ENCODE measurements at places on chromosomes 3 and 15. TPM values are rescaled to one million over a fixed set of nuclear protein-coding genes. Genes with fewer than 3 reads are reported as not detected.

- DNase-seq = no peak
Observed at GRCh38 chr3:120903221-120903620, 4.8 kb upstream of the STXBP5L start.

The NOX5 gene
- total RNA-seq = not detected

The CFAP92 gene
- 1.0 TPM for total RNA-seq

The CD200R1 gene
- 0.95 TPM for total RNA-seq

The EPHA6 gene
- 0.59 TPM for total RNA-seq
